Stimulated activated CD4-positive, alpha-beta T cell treated with anti-CD3 and anti-CD28 coated beads, Interleukin-1b, Interleukin-23, amount 100 ng/mL, for 4 hours (primary cell): ENCODE measurements at places on chromosomes 4 and X.

DNA sequence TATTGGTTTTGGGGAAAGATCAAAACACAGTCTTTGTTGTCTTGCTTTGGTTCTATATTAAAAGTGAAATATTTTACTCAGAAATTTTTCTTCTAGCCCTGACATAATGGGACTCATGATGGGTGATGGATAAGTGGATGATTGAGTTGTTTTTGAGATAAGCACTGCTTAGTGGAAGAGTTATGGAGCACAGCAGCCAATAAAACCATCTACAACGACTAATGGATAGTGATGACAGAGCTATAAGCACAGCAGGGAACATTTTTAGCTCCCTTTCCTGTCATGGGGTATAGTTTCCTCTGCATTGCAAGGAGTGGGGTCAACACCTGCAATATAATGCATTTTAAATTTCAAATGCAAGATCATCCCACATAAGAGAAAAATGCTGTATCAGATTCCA, 812.4 kb downstream of the STPG2 start:
- DNase-seq: no peak

DNA sequence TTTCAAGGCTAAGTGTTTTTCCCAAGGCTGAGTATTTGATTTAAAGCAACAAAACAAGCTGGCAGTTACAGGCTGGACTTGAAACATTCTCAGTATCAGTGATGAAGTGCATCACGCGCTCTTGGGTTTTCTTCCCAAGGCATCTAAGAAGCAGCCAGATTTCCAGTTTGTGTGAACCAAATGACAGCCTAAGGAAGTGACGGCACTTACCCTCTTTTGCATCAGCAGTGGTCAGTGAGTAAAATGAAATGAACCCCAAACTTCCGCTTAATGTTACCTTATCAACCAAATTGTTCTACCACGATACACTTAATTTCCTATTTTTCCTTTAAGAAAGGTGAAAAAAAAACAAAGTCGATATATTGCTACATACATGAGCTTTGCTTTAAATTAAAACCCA, 15.8 kb upstream of the GYPE start:
- no peak for DNase-seq

DNA sequence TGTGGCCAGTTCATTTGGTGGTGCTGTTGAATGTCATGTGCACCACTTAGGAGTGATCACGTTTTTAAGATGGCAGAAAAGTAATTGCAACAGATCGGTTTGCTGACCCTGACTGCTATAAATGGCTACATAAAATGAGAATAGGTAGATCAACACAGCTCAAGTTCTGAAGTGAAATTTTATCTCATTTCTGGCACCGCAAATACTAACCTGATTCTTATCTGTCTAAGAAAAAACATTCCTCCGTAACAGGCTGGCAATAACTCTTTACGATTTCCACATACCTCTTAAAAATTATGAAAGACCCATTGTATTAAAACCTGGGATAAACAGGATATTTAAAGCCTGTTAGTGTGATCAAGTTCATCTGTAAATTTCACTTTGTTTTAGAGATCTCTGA, 387.5 kb downstream of the PDGFC start:
- no peak for DNase-seq

- DNase-seq: no peak
These were observed 6.6 kb downstream of the SAT1 start for GRCh38 chrX:23789386-23790154.

- no peak for DNase-seq
These were observed 140.1 kb upstream of the DDX53 start for GRCh38 chrX:22859642-22860041.

- DNase-seq: no peak
These were observed 808 bp downstream of the HUWE1 start for GRCh38 chrX:53685711-53686110.

- DNase-seq: no peak
These were observed 1049.9 kb upstream of the TENM3 start for GRCh38 chr4:181193131-181193930.
